ENCODE measurements at places on chromosomes 5 and 9.

DNA sequence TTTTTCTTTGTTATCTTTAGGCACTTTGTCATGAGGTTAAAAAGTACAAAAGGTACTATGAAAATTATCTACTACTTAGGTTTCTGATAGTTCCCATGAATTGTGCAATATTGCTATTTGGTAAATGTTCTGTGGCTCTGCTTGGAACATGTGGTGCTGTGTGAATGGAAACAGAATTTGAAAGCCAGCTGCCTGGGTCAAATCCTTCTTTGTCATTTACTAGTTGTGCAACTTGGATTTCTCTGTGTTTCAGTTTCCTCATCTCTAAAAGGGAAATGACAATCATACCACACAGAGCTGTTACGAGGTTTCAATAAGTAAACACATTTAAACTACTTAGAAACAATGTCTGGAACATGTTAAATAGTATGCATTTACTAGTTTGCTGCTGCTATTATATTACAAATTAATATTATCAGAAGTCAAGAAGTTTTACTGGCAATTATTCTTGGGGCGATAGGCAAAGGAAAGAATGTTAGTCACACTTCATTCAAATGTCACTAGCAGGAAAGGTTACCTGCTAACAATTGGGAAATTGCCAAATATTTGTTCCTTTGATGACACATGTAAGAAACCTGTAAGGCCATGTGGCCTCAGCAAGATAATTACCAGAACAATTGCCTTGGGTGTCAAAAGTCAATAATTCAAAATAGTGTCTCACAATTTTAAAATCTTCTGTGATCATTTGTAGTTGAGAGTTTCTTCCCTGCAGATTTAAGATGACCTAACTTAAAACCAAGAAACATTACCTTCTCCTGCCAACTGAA is 184.8 kb downstream of the KIAA0825 start:
- no peak for DNase-seq

DNA sequence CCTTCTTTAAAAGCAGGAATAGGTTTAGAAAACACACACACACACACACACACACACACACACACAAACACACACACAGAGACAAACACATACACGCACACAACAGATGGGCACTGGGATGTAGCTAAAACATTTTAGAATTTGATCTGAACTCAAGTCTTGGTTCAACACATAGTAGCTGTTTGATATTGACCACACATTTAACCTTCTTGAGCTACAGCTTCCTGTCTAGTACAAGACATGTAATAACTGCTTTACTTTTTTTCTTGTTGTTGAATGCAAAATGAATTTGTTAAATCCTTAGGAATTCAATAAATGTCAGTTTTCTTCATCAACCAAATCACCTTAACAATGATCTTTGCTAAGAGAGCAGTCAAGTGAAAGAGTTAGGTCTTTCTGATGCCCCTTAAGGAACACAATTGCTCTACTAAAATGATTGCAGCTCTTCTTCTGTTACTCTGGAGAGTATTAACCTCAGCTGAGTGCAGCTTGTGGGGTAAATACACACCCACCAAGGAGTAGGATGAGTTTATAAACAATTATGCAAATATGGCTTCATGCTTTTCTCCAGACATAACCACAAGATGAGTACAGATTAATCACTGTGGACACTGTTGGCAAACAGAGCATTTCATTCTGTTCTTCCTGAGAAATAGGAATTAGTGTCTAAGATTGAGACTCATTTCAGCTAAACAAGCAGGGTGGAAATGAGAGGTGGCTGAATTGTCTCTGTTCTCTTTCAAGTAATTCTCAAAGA is 302.9 kb upstream of the PAPPA start:
- no peak for DNase-seq

GRCh38 chr5:53173083-53173482 is 63.5 kb upstream of the MOCS2 start:
- DNase-seq, result no peak

- DNase-seq, result no peak
Observed at GRCh38 chr5:316210-317085, 5.1 kb upstream of the AHRR start.

DNA sequence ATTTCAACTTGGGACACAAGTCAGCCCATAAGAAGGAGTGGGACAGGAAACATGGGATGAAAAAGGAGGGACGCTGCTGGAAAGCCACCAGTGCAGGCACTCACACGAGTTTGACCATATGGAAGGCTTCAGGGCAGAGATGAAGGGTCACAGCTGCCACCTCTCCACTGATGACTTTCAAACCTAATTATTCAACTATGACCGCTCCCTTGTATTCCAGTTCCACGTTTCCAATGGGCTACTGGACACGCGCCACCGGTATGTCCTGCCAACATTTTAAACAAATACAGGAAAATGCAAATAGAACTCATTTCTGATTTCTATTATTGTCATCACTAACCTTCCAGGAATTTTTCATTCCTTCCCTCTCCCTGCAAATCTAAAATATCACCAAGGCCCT is 134.7 kb downstream of the SLC1A3 start:
- DNase-seq, result no peak

- DNase-seq, result no peak
Observed at GRCh38 chr5:140118302-140118936, 4.5 kb downstream of the PURA start.

GRCh38 chr5:31213705-31214121 is 20.2 kb downstream of the CDH6 start:
- DNase-seq, result no peak

DNA sequence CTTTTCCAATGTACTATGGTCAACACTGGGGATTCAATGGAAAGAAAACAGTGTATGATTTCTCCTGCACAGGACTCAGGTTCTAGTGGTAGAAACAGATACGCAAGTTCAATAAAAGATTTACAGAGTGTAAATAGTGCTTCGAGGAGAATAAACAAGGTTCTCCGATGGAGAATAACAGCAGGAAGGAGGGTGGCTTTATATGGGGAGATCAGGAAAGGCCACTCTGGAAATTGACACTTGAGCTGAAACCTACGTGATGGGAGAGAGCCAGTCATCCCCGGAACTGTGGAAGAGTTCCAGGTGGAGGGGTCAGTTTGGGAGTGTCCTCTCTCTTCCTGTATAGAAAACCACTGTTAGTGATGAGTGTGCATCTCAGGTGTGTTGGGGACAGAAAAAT is 65.9 kb downstream of the GARNL3 start:
- no peak for DNase-seq

GRCh38 chr5:9621379-9621903 is 8.7 kb downstream of the TAS2R1 start:
- no peak for DNase-seq

DNA sequence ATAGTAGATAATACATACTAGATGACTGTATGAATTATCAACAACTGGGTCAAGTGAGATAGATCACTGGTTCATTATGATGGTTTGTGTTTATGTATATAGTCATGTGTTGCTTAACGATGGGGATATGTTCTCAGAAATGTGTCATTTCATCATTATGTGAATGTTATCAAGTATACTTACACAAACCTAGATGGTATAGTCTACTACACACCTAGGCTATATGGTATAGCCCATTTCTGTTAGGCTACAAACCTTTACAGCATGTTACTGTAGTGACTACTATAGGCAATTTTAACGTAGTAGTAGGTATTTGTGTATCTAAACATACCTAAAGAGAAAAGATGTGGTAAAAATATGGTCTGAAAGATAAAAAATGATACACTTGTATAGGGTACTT is 31.0 kb downstream of the TMEM38B start:
- DNase-seq, result no peak

- no peak for DNase-seq
Observed at GRCh38 chr5:85614489-85614888, 1003.3 kb upstream of the COX7C start.
